ENCODE measurements at places on chromosomes 6 and 20.

- no peak for DNase-seq
Measured at GRCh38 chr6:161453558-161453957, 179.7 kb upstream of the AGPAT4 start.

DNA sequence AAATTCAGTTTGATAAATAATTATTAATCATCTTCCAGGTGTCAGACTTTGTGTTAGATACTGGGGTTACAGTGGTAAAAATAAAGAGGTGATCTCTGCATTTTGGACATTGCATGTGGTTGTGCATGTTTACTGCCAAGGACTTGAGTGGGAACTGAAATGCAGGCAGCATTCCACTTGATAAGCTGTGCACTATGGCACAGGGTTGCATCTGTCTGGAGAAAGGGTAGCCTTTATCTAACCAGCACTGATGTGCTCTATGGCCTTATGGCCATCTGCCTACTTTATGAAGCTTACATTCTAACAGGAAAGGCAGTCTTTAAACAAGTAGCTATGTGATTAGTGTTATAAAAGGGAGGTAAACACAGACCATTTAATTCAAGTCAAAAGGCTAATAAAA, 53.0 kb upstream of the MLIP start:
- DNase-seq, result no peak

DNA sequence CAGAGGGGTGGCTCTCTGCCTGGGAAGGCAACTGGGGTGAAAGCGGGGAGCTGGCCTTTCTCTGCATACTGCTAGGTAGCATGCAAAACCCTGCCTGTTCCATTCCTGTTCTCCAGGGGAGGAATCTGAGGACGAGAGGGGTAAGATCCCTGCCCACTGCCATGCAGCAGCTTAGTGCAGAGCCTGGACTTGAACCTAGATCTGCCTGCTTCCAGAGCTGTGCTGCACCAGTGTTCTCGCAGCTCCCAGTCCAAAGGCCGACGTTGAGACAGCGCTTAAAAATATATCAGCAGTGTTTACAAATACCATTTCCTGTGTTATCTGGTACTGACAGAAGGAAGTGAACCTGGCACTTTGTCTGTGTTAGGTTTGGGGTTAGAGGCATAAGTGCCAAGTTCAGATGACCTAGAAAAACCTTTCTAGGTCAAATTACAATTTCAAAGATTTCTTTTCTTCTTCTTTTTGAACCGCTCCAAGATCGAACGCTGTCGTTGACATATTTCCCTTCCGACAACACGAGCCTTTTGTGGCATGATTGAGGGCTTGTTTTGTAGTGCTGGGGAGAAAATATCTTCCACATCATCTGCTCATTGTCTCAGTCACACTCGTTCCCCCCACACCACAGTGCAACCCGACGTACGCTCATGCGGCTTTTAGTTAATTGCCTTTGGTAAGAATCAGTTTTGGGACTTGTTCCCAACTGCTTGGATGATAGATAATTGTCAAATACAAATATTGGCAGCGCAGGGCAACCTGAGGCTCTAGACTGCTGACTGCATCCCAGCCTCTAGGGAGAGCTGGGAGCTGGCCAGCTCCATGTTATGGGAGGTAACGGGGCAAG, 44.6 kb downstream of the TOX2 start:
- DNase-seq, result no peak

GRCh38 chr20:31951530-31952453, at the start of gene PDRG1:
PDRG1 (minus strand) TSS chr20:31952046; CDS start chr20:31951961, 85 bp downstream.
- DNase-seq, result peak; percentile 91

DNA sequence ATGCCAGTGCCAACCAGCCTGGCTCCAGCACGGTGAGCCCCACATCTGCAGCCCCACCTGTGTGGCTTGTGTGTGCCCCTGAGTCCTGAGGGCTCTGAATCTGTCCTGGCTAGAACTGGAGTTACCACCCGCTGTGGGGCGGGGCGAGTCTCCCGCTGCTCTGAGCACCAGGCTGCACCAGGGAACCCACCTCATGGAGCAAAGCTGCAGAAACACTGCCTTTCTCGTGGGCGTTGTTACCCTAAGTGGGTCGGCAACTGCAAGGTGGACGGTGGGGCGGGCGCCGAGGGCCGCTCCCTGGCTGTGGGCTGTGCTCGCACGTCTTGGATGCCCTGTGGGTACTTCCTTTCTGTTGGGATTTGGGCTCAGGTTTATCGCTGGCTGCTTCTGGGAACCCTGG, 12.7 kb upstream of the ZBTB46 start:
- DNase-seq, result no peak

DNA sequence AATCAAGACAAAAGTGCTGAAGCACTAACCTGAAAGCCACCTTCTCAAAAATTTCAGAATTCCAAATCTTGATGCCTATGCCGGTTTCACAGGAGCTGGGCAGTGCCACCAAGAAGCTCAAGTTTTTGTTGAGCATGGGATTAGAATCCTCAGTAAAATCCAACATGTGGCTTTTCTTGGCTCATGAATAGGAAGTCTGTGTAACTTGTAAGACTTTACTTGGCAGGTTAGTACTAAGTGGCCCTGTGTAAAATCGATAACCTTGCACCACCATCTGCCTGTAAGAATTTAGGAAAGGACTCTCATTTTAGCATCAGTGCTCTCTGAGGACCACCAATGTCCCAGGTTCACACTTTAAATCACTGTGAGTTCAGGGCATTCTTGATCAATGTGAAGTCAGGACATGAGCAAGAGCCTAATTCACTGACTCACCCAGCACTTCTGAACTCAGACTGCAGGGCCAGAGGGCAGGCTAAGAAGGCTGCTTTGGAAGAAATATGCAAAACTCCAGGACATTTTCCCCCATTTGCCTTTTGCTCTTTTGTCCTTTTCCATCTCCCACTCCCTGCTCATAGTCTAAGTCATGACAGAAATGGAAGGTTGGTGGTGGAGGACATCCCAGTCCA, 113.2 kb downstream of the EDN1 start:
- DNase-seq, result no peak

- DNase-seq, result no peak
Measured at GRCh38 chr6:137536104-137536773, 42.0 kb upstream of the OLIG3 start.

GRCh38 chr6:92132457-92132856, 1286.9 kb downstream of the EPHA7 start:
- DNase-seq, result no peak

GRCh38 chr20:40262219-40262618, 426.8 kb downstream of the MAFB start:
- DNase-seq, result no peak

DNA sequence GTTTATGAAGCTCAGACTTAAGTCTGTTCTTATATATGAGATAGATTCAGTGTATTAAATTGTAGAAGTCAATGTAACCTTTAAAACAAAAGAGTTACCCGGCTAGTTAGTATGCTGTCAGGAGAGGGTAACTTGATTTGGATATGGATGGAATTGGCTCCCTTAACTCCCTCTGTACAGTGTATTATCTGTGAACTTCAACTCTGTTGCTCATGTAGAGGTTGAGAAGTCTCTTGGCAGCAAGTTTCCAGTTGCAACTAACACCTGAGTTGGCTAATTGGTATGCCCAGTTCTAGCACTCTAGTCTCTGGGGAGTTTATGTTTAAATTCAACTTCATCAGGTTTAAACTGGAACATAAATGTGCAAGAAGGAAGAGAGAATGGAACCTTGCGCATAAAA, 111.0 kb downstream of the NCOA3 start:
- no peak for DNase-seq

DNA sequence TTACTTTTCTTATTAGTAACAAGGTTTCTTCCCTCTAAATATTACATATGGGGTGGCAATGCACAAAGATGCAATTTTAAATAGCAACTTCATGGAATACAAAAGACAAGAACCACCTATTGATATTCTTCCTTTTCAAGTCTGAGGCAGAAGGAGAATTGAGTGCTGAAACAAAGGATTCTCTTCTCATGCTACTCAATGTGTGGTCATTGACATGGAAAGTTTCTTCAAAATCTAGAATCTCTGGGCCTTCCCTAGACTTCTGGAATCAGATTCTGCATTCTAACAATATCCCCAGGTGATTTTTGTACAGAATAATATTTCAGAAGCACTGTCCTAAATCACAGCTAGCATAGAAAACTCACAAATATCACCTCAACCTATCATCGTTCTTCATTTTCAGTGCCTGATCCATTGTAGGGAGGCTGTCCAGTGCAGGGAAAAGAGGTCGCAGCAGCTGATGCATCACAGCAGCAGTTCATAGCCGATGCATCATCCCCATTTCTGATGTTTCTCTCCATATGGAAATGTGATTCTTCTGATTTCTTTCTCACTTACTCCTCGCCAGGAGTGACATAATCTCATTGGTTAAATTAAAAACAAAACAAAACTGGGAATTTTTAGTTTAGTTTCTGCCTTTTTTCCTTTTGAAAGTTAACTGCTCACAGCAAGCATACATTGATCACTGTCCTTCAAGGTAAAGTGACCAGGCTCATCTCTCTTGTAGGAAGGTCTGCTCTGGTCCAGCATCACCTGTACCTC, 139.5 kb upstream of the FAM83B start:
- DNase-seq, result no peak

- no peak for DNase-seq
Measured at GRCh38 chr6:11211254-11211653, 21.2 kb downstream of the NEDD9 start.

DNA sequence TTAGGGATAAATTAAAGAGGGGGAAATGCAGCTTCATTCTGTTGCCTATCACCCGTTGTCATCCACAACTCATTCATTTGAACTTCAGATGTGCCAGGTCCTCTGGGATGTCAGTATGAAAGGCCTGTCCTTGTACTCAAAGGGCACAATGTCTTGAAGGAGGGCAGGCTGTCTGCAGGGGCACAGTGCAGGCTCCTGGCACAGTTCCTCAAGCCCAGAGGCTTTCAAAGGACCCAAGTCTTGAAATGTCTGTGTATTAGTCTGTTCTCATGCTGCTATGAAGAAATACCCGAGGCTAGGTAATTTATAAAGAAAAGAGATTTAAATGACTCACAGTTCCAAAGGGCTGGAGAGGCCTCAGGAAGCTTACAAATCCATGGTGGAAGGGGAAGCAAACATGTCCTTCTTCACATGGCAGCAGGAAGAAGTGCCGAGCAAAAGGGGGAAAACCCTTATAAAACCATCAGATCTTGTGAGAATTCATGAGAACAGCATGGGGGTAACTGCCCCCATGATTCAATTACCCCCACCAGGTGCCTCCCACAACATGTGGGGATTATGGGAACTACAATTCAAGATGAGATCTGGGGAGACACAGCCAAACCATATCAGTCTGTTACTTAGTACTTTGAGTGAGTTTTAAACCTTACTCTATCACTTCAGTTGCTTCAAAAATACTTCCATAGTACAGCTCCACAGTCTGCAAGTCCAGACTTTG, 9.4 kb downstream of the SNX9 start:
- no peak for DNase-seq

DNA sequence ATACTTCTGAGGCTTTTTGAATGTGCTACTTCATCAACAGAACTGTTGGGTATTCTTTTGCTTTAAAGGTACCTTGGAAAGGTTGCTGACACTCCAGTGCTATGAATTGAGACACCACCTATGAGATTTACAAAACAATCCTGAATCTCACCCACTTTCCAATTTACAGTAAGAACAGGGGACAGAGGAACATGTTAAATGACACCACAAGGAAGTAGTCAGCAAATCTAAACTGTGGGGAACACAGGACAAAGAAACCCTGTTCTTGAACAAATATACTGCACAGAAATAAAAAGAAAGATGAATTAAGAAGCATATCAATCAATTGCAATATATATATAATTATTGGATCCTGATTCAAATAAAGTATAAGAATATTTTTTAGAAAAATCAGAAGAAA, 216.7 kb upstream of the ARID1B start:
- no peak for DNase-seq

DNA sequence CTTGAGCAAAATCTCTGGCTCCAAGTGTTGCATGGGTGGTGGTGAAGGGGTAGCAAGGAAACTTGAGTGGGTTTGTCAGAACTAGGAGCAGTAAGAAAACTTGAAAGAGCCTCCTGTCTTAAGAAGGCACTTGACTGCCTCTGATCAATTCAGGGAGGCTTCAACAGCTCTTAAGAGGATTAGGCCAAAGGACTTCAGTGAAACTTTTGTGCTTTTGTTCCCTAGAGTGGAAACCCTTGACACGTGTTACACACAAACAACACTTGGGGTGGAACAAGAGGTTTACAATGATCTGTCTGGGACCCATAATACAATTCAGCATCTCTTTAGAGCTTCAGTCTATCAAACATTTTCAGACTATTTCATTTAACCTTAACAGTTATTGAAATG, 80.1 kb upstream of the ARMC2 start:
- DNase-seq, result peak; percentile 90

DNA sequence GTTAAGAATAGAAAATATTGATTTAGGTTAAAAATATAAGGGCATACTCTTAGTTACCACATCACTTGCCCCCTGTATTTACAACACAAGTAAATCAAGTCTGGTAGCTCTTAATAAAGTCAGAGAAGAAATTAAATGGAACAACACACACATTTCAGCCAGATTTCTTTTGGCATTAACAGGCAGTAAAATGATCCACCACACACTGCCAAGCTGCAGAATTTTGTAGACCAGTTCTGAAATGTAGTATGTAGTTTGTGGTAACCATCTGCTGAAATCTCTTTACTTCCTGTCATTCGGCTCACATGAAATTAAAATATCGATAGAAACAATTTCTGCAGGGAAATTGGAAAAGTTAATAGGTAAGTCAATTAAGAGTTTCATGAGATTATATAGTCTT, 326.8 kb downstream of the KHDRBS2 start:
- DNase-seq, result no peak

DNA sequence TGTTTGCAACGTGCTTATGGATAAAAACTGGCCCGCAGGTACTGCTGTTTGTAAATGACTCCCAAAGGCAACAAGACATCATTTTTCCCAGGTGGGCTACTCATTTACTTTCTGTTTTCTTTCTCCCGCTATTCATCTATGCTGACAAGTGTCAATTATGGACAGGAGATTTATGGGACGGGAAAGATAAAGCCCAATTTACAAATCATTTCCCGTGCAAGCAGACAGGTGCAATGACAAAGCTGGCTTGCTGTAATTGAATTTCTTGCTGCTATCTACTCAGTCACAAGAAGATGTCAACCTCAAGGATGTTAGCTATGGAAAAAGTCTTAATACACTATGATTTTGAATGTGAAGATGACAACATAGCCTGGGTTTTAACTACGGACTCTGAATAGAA, 125.5 kb downstream of the EPHA7 start:
- DNase-seq, result no peak

- no peak for DNase-seq
Measured at GRCh38 chr20:12252793-12253192, 335.1 kb downstream of the BTBD3 start.

GRCh38 chr6:33927616-33928015, 123.8 kb upstream of the MLN start:
- DNase-seq, result no peak

- DNase-seq, result peak; percentile 5
Measured at GRCh38 chr6:108380876-108381275, 86.0 kb downstream of the AFG1L start.

- DNase-seq, result no peak
Measured at GRCh38 chr6:89708316-89708715, 69.8 kb upstream of the LYRM2 start.

DNA sequence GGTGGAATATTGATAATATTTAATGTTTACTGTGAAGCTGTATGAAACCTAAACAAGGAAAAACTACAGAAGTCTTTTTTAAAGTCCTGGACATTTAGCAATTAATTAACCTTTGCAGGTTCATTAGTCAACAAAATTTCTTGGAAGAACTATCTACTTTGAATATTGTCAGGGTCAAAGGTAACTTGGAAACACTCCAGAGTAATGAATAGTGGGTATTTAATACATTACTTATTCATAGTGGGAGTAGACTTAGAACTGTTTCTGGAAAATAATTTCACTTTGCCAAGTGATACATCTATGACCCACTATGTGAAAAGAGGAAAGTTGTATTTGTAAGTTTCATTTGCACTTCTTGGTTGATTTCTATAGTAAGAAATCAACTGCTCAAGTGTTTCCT, 319.1 kb downstream of the TFAP2B start:
- DNase-seq, result no peak

Data from NCI-H524 treated with DMSO at 0.1 percent for 48 hours (cell line).